CD14-positive monocyte (primary cell): ENCODE measurements at places on chromosomes 12 and 14.

- no peak for DNase-seq
- H3K27ac ChIP-seq, result no peak overlapping the region
- H3K27me3 ChIP-seq, result no peaks in the 10 kb centered on the region
- no peaks in the 10 kb centered on the region for H3K4me1 ChIP-seq
- H3K4me3 ChIP-seq, result no peak overlapping the region
- no peaks in the 10 kb centered on the region for H3K36me3 ChIP-seq
These were observed 4.9 kb upstream of the KRT5 start for GRCh38 chr12:52524898-52525591.

DNA sequence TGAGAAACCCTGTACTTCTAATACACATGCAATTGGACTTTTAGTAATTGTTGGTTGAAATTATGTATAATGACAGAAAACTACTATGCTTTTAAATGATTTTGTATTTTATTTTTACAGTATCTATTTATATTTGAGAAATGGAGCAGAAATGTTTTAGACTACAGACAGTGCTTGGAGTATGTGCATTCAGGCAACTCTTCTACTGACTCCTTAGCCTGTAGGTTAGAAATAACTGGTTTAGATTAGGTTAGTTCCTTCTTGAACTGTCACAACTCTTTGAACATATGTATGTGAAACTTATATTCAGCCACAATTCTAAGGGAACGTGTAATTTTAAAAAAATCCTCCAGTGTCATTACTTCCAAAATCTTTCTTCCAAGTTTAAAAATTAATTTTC lies 1.7 kb downstream of the FGFR1OP2 start:
- no peaks in the 10 kb centered on the region for H3K36me3 ChIP-seq
- DNase-seq, result no peak
- H3K27ac ChIP-seq, result no peak overlapping the region
- peak overlapping the region; percentile 80 for H3K4me3 ChIP-seq
- H3K27me3 ChIP-seq, result no peaks in the 10 kb centered on the region

- H3K36me3 ChIP-seq, result peaks cover 22% of the 10 kb centered on the region
- no peak overlapping the region for H3K4me3 ChIP-seq
- no peaks in the 10 kb centered on the region for H3K27me3 ChIP-seq
- peak overlapping the region; percentile 25 for H3K27ac ChIP-seq
- peak; percentile 51 for DNase-seq
- H3K4me1 ChIP-seq, result peaks cover 21% of the 10 kb centered on the region
These were observed 48.4 kb downstream of the ELK3 start for GRCh38 chr12:96242597-96242996.

DNA sequence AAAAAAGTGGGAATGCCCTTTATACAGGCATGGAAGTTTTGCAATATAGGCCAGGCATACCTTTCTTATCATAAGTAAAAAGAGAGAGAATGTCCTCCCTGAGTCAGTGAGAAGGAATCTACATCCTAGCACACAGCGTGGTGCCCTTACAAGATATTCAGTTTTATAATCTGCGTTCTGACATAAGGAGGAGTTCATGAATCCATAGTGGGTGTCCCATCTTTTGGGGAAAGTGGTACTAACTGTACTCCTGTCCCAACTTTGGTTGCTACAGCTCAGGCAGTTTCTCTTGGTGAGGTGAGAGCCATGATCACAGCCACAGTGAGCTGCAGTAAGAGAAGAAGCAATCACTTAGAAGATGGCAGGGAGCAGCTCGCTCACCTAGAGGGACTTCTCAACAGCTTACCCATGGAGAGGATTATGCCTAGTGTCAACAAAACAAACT lies 332.9 kb downstream of the BCAT1 start:
- no peaks in the 10 kb centered on the region for H3K27me3 ChIP-seq
- H3K27ac ChIP-seq, result no peak overlapping the region
- no peak overlapping the region for H3K4me3 ChIP-seq
- no peaks in the 10 kb centered on the region for H3K36me3 ChIP-seq

DNA sequence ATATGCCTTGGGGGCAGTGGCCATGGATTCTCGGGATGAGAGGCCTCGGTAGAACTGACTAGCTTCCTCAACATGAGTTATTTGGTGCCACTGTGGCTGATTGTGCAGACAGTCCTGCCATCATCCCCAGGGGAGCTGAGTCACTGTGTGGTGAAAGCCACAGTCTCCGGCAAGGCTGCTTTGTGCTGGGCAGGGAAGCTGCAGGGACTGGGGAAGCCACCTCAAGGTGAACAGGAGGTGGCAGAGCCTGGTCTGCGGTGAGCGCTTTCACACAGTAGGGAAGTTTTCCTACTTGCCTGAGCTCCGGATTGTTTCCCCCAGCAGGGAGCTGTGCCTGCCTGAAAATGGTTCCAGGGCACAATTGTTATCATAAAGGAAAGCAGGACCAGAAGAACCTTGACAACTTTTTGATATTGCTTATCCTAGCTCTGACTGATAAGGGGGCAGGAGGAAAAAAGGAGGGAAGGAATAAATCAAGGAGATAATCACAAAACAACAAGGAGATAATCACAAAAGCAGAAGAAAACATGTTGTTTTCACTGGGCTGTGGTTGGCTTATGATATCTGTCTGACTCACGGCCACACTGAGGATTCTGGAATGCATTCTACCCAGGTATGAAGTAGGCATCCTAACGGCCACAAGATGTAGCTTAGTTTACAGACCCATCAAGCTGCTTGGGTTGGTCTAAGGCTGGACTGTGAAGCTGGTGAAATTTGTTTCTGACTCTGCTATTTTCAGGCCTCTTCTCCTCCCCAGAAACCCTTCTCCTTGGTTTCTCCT lies 32.2 kb upstream of the GNG2 start:
- no peak overlapping the region for H3K27ac ChIP-seq
- no peak overlapping the region for H3K4me3 ChIP-seq
- peak; percentile 87 for DNase-seq
- no peaks in the 10 kb centered on the region for H3K36me3 ChIP-seq
- peaks cover 13% of the 10 kb centered on the region for H3K4me1 ChIP-seq

- no peak for DNase-seq
- H3K27ac ChIP-seq, result no peak overlapping the region
- no peaks in the 10 kb centered on the region for H3K36me3 ChIP-seq
- H3K4me3 ChIP-seq, result no peak overlapping the region
These were observed 222.3 kb upstream of the NAV3 start for GRCh38 chr12:77608271-77608824.

DNA sequence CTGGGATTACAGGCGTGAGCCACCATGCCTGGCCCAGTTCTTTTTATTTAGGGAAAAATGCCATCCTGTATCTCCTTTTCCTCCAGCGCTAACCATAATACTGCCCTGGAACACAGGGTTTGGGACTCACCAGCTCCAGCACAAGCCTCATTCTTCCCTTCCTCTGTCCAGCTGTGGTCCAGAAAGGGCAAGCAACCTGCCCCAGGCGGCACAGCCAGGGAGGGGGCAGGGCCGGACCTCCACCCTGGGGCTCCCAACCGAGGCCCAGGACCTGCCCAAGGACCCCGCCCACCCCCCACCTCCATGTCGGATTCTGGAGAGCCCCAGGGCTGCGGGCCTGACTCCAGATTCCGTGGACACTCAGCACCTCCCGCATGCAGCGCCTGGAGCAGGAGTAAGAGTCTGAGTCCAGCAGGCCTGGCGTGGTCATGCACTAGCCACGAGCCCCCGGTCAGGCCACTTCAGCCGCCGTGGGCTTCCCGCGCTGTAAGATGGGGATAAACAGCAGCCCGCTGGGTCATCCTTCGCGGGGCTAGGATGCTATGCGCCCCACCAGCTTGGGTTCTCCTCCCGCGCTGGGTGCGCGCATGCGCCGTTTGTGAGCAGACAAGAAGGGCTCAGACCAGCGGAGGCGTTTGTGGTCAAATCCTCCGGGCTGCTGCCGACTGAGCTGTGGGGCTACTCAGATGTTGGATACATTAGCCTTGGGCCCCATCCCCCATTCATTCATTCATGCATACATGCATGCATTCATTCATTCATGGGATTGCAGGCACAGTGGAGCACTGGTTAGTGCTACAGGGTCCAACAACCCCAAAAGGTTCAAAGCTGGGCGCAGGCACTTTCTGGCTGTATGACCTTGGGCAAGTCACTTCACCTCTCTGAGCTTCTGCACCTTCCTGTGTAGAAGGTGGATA lies 16.3 kb downstream of the TMEM119 start:
- H3K27me3 ChIP-seq, result no peaks in the 10 kb centered on the region
- no peak overlapping the region for H3K4me3 ChIP-seq
- no peak overlapping the region for H3K27ac ChIP-seq
- no peaks in the 10 kb centered on the region for H3K4me1 ChIP-seq
- H3K36me3 ChIP-seq, result no peaks in the 10 kb centered on the region

DNA sequence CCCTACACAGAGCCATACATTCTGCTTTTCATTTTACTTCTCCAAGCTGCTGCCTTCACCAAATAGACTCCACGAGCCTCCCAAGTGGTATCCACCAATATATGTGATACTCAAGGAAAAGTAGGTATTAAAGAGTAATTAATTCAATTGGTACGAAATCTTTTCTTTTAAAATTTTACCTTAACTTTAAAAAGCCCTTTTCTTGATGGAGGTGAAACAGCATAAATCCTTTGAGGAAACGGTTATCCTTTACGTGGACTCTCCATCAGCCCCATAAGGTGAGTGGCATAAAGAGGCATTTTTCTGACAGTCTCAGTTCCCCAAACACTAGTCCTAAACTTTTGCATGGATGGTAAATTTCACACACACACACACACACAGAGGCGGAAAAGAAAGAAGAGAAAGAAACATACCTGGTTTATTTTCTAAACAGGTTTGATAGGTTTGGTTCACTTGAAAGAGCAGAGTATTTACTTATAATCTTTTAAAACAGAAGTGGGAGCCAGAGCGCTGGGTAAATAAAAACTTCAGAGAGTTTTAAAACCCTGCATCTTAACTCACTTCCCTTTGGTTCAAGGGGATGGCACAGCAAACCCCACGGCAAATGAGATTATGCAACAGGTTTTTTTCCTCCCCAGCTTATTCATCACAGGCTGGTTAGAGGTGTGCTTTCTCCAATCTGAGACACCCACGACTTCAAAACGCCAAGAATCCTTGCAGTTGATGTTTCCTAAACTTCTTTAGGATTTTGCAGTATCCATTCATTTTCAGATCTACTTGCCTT lies 1.9 kb downstream of the DUSP16 start:
- no peaks in the 10 kb centered on the region for H3K36me3 ChIP-seq
- peak; percentile 63 for DNase-seq
- H3K27ac ChIP-seq, result peak overlapping the region; percentile 50
- no peaks in the 10 kb centered on the region for H3K27me3 ChIP-seq
- peaks cover 15% of the 10 kb centered on the region for H3K4me1 ChIP-seq

DNA sequence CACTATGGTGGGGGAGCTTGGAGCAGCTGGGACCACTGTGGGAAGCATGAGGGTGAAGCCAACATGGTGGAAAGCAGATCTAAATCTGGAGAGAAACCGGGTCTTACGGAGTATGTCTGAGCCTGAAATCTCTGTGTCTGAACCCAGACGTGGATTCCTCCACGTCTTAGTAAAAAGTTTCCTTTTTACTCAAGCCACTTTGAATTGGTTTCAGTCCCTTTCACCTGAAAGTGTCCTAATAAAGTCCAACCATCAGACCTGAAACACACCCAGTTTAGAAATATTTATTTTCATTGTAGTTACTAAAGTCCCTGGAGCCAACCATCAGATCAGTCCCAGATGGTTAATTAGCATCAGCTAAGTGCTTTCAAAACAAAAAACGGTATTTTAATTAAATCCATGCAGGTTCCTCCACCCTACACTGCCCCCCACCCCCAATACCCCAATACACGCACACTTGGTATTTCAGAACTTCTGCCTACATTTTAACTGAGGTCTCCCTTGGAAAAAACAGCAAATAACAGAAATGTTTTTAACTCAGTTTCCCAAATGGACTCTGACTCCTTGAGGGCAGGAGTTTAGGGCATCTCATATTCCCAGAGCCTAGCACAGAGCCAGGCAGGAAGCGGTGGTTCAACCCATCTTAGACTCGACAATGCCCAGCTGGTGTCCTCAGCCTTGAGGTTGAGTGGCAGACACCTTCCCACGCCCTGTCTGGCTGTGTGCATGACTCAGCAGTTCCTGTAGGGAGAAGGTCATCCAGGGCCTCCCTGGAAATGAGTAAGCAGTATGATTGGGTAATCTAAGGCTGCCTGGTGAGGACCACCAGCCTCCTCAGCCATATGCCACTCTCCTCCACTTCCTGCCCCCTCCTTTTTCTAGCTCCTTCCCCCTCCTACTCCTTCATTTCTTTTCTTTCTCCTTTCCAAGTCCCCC lies 175.8 kb downstream of the TTC8 start:
- H3K27ac ChIP-seq, result no peak overlapping the region
- H3K4me1 ChIP-seq, result peaks cover 11% of the 10 kb centered on the region
- peak; percentile 81 for DNase-seq
- H3K27me3 ChIP-seq, result no peaks in the 10 kb centered on the region

DNA sequence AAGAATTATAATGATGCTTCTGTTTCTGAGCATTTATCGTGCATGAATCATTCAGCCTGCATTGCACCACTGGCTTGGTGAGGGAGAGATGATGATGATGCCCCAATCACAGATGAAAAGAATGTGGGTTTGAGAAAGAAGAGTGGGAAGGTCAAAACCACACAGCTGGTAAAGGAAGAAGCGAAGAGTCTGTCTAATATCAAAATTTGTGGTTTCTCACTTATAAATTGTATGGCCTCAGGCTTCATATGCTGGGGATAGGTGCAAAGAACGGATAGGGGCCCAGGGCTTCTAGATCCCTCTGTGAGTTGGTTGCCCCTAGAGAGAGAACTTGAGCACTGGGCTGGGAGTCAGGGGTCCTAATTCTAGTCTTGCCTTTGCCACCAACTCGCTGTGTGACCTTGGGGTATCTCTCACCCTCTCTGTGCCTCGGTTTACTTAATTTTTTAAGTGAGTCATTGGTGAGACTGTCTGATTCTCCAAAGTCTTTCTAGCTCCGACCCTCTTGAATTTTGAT lies 2.2 kb downstream of the OASL start:
- DNase-seq, result peak; percentile 53
- H3K27me3 ChIP-seq, result no peaks in the 10 kb centered on the region
- no peak overlapping the region for H3K27ac ChIP-seq
- H3K4me3 ChIP-seq, result no peak overlapping the region
- H3K4me1 ChIP-seq, result peaks cover 43% of the 10 kb centered on the region

DNA sequence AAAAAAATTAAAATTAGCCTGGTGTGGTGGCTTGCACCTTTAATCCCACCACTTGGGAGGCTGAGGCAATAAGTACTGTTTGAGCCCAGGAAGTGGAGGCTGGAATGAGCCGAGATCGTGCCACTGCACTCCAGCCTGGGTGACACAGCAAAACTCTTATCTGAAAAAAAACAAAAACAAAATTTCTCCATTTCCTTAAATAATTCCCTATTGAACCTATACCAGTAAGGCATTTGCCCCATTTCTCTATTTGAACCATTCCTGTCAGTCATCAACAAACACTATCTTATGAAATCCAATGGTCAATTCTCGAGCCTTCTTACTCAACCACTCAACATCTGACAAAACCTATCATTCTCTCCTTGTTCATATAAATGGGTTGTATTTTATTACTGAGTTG lies 14.7 kb downstream of the SLC2A14 start:
- H3K36me3 ChIP-seq, result no peaks in the 10 kb centered on the region
- H3K4me3 ChIP-seq, result no peak overlapping the region
- DNase-seq, result no peak
- no peaks in the 10 kb centered on the region for H3K4me1 ChIP-seq
- no peak overlapping the region for H3K27ac ChIP-seq
